ENCODE measurements at places on chromosomes 1 and 21.

DNA sequence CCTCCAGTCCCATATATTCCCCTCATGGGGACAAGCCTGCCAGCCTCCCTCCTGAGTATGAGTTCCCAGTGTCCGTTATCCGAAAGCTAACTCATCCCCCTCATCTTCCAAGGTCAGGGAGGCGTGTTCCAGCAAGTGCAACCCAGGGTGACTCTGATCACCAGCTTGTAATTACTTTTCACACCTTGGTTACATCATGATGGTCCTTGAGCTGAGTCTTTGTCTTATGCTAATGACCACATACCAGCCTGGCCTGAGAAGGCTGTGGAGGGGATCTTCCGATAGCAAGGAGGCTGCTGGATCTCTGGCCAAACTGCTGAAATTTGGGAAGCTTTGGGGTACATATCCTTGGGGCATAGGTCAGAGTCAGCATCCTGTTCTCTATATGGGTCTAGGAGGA lies 99.6 kb downstream of the DDX20 start:
- no peak for DNase-seq

DNA sequence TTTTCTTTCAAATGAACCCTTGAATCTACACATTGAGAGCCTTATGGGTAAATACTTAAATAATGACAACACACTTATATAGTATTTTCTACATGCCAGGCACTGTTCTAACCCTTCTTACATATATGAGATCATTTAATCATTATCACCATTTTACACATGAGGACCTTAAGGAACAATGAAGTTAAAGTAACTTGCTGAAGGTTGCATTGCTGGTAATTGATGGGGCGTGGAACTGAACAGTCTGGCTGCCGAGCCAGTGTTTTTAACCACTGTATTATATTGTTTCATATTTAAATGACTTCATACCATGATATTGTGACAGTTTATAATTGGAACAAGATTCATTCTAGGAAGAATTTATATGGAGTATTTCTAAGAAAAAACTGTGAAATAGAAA lies 111.9 kb upstream of the TENT5C start:
- DNase-seq: no peak

GRCh38 chr1:86110451-86111129 lies 46.0 kb downstream of the COL24A1 start:
- DNase-seq: no peak

DNA sequence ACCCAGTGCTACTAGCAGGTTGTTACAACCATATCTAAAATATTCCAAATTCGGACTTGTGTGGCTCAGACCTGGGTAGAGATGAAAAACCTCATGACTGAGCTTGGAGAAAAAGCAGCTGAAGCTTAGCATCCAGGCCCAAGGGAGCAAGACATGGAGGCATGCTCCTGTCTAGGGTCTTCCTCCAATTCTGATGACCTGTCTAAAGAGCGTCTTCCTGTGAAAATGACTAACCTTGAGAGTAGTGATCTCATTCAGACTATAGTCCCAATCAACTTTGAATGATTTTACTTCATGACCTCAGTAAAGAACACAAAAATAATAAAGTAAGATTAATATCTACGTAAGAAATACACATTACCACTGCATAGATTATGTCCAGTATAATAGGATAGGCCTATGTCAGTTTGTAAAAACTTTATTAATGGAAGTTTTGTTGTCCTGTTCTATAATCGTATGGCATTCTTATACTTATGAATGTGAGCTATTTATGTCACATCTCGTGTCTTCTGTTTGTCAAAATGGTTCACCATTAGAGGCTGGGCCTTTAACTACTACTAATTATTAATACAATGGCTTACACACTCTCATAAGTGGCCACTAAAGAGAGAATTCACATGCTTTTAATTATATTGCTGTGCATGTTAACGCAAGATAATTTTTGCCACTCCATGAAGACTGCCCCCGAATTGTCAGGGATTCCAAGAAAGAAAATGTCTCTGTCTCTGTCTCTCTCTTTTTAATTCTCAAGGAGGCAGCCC lies 201.3 kb downstream of the NCAM2 start:
- DNase-seq: no peak

DNA sequence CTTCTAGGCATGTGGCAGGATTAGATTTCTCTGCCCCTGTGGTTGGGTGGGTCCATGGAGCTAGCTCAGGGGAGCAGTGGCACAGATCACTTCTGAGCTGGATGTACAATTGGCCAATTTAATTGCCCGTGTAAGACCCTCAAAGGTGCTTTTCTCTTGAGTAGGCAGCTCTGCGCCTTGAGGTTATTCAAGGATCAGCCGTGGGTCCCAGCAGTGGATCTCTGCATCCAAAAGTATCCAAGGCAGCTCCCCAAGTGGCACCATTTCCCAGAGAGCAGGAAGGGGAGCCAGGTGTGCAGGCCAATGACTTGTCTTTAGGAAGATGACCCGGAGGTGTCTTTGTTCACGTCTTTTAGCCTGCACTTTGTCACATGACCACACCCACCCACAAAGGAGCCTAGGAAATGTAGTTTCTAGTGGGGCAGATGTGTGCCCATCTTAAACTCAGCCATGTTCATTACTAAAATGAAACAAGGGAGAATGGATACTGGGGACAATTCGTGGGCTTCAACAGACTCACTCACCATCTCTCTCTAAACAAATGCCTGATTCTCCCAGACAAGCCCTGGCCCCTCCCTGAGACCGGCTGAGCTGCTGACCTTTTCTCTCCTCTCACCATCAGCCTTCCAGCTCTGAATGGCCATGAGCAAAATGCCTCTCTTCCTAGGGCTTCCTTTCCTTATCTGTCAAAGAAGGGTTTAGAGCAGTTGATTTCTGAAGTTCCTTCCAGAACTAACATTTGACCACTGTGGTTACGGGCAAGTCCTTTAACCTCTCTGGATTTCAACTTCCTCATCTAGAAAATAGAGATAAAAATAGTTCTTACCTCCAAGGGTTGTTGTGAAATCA lies 41.4 kb upstream of the TENT5C start:
- peak; percentile 20 for DNase-seq

- no peak for DNase-seq
These were observed 51.2 kb downstream of the POFUT2 start for GRCh38 chr21:45236481-45236880.

DNA sequence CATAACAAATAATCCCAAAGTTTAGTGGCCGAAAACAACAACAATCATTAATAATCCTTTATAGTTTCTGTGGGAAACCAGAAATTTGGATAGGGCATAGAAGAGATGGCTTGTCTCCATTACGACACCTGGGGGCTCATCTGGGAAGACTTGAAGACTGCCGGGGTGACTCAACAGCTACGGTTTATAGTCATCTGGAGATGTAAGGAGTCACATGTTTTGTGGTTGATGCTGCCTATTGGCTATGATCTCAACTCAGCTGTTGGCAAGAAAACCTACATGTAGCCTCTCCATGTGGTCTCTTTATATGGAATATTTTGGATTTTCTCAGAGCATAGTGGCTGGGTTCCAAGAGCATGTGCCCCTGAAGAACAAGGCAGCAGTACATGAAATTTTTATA lies 29.3 kb upstream of the TSPAN2 start:
- DNase-seq: no peak

GRCh38 chr1:169563019-169563615 lies 23.2 kb downstream of the F5 start:
- no peak for DNase-seq

DNA sequence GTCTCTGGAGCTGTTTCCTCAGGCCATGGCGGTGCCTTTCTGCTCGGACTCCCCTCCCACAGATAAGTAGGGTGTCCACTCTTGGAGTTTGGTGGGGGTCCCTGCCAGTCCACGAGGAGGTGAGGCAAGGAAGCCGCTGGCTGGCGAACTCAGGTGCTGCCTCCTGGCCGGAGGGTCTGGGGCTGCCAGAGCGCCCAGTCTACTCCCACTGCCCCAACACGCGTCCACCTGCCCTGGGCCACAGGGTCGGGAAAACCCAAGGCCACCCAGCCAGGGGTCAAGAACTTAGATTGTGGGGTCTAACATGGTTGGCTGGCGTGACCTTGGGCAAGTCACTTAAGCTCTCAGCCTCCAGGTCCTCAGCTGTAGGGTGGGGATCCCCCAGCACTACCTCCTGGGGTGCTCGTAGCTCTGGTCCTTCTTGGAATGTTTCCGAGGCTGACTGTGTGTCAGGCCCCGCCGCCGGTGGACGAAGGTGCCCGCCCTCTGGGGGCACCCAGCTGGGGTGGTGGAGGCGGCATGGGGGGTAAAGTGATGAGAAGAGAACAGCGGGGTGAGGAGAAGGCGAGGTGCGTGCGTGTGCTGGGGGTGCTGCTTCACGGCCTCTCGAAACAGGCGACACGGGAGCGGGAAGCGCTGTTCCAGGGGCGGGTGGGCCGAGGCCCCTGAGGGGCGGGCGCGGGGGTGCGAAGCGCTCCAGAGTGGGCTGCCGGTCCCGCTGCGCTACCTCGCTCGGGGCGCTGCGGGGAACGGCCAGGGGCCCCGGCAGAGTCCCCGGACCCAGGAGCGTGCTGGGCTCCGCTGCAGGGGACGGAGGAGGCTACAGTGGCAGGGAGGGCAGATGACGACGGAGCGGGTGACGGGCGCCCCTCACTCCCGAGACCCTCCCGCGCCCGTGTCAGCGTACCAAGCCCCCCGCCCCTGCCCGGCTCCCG lies 1.2 kb downstream of the SH2D5 start:
- no peak for DNase-seq

- no peak for DNase-seq
These were observed 50.8 kb downstream of the HS2ST1 start for GRCh38 chr1:86965012-86965826.

DNA sequence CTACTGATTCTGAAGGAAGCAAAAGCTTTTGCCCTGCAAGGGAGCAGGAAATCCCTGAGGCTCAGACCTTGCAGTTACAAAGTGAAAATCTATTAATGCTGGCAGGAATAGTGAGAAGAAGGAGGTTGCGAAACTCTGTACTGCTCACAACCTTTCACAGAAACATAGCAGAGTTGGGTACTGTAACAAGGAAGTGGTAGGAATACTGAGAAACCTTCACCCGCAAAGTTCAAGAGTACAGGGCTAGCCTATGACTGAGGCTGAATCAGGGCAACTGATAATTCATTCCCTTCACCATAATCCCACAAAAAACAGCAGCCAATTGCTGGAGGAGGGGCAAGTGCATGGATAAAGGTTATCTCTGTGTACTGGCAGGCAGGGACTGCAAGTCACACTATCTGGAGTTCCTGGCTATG lies 23.9 kb upstream of the KCTD3 start:
- DNase-seq: no peak

DNA sequence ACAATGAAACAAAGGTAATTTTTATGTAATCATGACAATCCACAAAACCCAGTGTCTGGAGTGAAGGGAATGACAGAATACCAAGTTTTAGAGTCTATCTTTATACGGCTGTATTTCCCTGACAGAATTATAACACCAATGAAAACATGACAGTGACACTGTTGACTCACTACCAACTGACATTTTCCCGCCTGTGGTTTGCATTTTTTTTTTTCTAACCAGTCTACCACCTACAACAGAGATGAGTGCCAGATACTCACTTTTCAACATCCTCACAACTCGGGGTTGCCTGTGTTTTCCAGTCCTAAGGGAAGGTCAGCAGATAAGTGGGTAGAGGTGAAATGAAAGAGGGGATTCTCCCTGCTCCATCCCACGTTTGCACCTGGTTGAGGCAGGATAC lies 118.9 kb downstream of the KCNJ6 start:
- DNase-seq: no peak

DNA sequence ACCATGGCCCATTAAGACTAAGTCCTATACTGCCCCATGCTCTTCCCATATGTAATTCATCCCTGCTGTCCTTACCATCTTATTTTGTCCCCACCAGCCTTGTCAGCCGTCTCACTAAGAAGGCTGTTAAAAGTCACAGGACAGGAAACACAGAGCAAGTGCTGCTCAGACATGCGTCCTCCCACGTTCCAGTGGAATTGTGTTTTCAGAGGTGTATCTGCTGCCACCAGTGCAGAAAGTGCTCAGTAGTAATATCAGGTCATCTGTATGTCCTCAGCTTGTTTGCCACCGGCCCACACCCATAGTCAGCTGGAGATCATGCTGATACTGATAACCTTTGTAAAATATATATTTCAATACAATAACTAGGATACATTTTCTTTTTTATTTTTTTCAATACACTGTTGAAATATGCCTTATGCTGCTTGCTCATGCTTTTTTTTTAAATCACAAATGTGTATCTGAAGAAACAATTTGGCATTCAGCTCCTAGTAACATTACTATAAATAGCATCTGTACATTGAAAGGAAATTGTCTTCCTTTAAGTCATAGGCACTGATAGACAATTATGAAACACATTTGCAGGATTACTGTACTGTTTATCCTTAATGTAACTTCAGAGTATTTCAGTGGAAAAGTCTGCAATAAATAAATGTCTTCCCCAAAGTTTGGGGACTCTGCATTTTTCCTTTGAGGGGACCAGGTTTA lies 156.9 kb downstream of the EDEM3 start:
- DNase-seq: no peak

DNA sequence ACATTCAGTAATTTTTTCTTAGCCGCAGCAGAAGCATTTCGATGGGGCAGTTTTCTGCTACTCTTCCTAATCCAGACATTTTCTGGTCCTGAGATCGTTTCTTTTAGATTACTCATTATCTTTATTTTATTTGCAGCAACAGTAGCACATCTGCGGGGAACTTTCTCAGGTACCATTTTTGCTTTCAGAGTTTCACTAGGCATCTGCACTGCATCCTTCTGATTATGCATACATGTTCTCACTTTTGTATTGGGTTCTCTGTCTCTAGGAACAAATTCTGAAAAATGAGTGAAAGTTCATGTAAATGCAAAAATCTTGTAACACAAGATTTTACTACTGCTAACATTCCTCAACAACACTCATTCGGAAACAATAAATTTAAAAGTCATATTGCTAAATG lies 3.9 kb upstream of the PSMG1 start:
- no peak for DNase-seq

- DNase-seq: no peak
These were observed 463 bp upstream of the PRRC2C start for GRCh38 chr1:171484760-171485374.

DNA sequence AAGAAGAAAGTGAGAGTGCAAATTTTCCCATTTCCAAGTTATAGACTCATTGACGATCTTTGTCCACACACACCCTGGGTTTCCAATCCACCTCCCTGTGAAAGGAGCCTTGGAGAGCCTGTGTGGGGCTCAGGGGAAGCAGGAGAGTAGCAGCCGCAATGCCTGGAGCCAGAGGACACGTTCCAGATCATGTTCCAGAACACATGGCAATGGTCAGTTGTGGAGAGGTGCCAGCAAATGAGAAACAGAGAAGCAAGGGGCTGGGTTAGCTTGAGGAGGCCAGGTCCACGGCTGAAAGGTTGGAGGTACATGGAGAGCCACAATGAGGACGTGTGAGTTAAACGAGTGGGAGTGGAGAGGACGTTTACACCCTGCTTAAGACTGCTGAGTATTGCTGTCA lies 33.0 kb upstream of the SIPA1L2 start:
- no peak for DNase-seq

GRCh38 chr1:62977366-62977765 lies 193.4 kb downstream of the ATG4C start:
- no peak for DNase-seq

- no peak for DNase-seq
These were observed 35.7 kb downstream of the TOR1AIP1 start for GRCh38 chr1:179917601-179918429.

All from liver (tissue), 10 donors.